Kidney (tissue), 22 donors: ENCODE measurements at places on chromosomes 3 and 15. TPM values are rescaled to one million over a fixed set of nuclear protein-coding genes. Genes with fewer than 3 reads are reported as not detected.
A peak's percentile ranks its signal among the peaks of the same experiment; 100 is the strongest.

The ATP8B4 gene
- 12.5 TPM for total RNA-seq

DNA sequence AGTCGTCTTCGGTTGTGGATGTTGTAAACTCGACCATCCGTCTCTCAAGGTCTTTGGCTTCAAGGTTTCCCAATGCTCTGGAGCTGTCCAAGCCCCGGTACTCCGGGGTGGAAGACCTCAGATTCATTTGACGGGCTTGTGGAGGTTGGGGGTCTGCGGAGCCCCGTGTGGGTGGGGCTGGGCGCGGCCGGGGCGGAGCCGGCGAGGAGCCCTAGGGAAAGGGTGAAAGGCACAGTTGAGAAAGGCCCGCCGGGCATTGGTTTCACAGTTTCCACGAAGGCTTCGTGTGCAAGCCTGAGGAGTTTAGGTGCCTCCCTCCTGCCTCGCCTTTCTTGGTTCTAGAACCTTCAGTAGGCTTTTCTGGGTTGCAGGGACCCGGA, 360 bp upstream of the MGA start:
- H3K27me3 ChIP-seq: no peaks in the 10 kb centered on the region
- H3K4me3 ChIP-seq: peak overlapping the region; percentile 58
- no peak for DNase-seq
- H3K4me1 ChIP-seq: peaks cover 4% of the 10 kb centered on the region
- peak overlapping the region; percentile 71 for H3K27ac ChIP-seq
- no peaks in the 10 kb centered on the region for H3K36me3 ChIP-seq

- no peaks in the 10 kb centered on the region for H3K27me3 ChIP-seq
- H3K4me3 ChIP-seq: no peak overlapping the region
- no peak for DNase-seq
- H3K27ac ChIP-seq: no peak overlapping the region
- no peaks in the 10 kb centered on the region for H3K4me1 ChIP-seq
Observed at GRCh38 chr3:33317963-33318709, 40.9 kb downstream of the FBXL2 start.

- no peak overlapping the region for H3K4me3 ChIP-seq
- no peaks in the 10 kb centered on the region for H3K36me3 ChIP-seq
- H3K27ac ChIP-seq: no peak overlapping the region
- H3K27me3 ChIP-seq: no peaks in the 10 kb centered on the region
- no peaks in the 10 kb centered on the region for H3K4me1 ChIP-seq
Observed at GRCh38 chr3:38238416-38239008, 27.1 kb upstream of the SLC22A13 start.
